ENCODE measurements at places on chromosomes 12 and 14. TPM values are rescaled to one million over a fixed set of nuclear protein-coding genes. Genes with fewer than 3 reads are reported as not detected.

ATL1 gene
- 8.1 TPM for polyA plus RNA-seq

ZBTB39 gene
- polyA plus RNA-seq, result 1.5 TPM

TAS2R10 gene
- polyA plus RNA-seq, result not detected

CMA1 gene
- not detected for polyA plus RNA-seq

CLEC1A gene
- polyA plus RNA-seq, result not detected

KRT3 gene
- not detected for polyA plus RNA-seq

GALNT6 gene
- polyA plus RNA-seq, result 12.3 TPM

FGF23 gene
- polyA plus RNA-seq, result not detected

PLCZ1 gene
- polyA plus RNA-seq, result not detected

KRT80 gene
- not detected for polyA plus RNA-seq

SMCO2 gene
- not detected for polyA plus RNA-seq

ITPK1 gene
- polyA plus RNA-seq, result 39.7 TPM

TAS2R43 gene
- polyA plus RNA-seq, result not detected

KCNMB4 gene
- 1.0 TPM for polyA plus RNA-seq

NELL2 gene
- 3.8 TPM for polyA plus RNA-seq

PTHLH gene
- polyA plus RNA-seq, result 2.3 TPM

LIMA1 gene
- 35.9 TPM for polyA plus RNA-seq

CDK17 gene
- polyA plus RNA-seq, result 13.9 TPM

KRT75 gene
- not detected for polyA plus RNA-seq

IFI27 gene
- polyA plus RNA-seq, result 42.4 TPM

EMP1 gene
- polyA plus RNA-seq, result 39.4 TPM

- DNase-seq, result no peak
Measured at GRCh38 chr14:22400655-22401259, 188.3 kb downstream of the DAD1 start.

- no peak for DNase-seq
Measured at GRCh38 chr14:24255438-24255837, 7.5 kb downstream of the TGM1 start.

DNA sequence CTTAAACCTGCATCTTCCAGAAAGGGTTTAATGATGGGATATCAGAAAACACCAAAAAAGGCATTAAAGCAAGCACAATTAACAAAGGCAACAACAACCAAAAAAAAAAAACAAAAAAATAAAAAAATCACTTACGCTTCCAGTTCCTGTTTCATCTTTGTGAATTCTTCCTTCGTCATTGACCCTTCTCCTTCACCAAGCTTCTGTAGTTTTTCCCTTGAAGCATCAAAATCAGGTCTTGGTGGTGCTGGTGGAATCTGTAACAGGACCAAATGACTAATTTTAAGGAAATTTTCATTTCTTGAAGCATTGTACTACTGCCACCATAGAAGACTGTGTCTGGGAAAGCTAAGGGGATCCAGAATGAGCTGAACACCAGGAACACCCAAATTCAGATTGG, 24.5 kb downstream of the SNX6 start:
- DNase-seq, result no peak

GRCh38 chr12:92977326-92977725, 48.2 kb upstream of the EEA1 start:
- DNase-seq, result no peak

GRCh38 chr12:53418221-53418620, 5.4 kb upstream of the AMHR2 start:
- DNase-seq, result no peak

- DNase-seq, result no peak
Measured at GRCh38 chr12:11949738-11950411, 120.9 kb upstream of the BCL2L14 start.

DNA sequence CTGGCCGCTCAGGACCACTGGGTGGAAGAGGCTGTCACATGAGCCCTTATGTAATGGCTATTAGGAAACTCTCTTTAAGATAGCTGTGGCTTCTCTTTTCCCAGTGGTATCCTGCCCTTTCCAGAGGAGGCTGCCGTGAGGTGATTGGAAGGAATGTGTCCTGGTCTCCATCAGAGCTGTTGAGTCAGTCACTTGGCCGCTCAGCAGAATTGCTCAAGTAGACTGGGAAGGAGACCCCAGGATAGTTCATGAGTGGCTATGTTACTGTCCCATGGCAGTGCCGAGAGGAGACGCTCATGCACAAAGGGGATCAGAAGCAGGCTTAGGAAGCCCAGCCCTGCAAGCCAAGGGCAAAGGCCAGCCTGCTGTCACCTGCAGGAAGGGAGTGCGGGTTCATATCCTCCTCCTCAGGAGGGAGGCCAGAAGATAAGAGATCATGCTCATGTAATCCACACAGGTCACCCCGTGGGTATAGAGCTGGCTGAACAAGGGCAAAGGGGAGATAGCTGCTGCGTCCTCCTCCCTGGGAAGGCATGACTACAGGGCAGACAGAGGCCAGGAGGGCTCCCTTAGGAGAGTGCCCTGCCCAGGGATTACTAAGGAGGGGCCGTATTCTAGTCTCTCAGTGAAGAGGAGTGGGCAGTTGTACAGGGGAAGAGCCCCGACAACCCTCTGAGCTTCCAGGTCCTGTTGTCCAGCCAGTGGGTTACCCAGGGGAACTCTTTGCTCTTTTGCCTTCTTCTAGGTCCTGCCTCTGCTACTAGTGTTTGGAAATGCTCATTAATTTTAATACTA, 137.0 kb upstream of the MAX start:
- DNase-seq, result no peak

GRCh38 chr12:78146365-78146772, 315.7 kb downstream of the NAV3 start:
- no peak for DNase-seq

- no peak for DNase-seq
Measured at GRCh38 chr14:58918066-58918738, 270.3 kb upstream of the DAAM1 start.

DNA sequence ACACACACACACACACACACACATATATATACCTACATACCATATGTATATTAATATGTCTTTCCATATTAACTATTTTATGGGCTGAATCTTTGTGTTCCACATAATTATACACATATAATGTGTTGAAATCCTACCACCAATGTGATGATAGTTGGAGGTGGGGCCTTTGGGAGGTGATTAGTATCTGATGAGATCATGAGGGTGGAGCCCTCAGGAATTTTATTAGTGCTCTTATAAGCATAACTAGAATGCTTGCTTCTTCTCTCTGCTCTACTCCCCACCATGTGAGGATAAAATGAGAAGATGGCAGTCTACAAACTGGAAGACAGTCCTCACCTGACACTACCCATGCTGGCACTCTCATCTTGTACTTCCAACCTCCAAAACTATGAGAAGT, 1193.5 kb upstream of the FLRT2 start:
- DNase-seq, result no peak

GRCh38 chr12:67633708-67634107, 14.8 kb upstream of the DYRK2 start:
- no peak for DNase-seq

DNA sequence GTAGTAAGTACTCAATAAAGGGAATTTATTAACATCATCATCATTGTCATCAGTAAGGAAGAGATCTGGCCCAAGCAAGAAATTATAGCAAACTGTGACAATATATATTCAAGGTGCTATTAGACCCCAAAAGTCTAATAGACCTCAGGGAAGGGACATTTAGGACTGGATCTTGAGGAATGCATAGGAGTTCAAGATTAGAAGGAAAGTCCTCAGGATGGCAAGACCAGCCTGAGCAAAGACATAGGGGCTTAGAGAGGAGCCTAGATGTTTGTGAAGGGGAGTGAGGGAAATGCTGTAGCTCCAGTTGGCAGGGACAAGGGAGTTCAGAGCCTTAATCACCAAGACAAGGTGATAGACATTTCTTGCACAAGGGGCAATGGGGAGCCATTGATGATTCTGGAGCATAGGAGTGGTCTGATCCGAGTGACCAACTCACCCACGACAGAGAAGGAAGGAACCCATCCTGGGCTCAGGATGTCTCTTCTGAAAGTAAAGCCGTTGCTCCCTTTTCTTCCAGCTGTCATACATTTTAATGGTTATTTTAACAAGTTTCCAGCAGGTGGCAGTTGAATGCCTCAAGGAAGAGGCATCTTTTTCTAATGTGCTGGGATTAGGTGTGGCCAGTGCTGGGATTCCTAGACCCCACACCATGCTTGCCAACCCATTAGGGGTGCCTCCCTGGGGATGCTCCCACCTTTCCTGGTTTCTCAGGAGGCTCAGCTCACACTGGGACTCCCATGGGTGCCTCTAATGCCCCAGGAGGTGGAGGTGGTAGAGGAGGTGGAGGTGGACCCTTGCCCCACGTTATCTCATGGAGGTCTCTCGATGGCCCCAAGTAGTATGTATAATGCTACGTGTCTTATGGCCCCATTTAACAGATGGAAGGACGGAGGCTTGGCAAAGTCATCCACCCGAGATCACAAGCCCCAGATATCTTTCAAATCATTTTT, 37.8 kb downstream of the PHETA1 start:
- no peak for DNase-seq

DNA sequence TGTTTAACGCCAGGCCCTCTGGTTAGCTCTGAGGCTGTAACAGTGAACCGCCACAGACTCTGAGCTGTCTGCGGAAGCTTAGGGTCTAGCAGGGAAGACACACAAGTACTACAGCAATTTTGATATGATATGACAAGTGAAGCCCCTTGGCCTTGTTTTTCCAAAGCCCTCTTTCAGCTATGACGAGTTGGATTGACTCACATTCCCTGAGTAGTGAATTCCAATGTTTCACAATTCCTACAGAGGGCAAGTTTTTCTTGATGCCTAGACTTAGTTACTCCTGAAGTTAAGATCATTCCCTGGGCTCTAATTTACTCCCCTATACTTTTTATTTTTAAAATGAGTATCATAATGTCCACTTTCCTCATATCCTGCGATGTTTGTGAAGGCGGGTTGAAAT, 53.3 kb upstream of the CISTR start:
- DNase-seq, result no peak

DNA sequence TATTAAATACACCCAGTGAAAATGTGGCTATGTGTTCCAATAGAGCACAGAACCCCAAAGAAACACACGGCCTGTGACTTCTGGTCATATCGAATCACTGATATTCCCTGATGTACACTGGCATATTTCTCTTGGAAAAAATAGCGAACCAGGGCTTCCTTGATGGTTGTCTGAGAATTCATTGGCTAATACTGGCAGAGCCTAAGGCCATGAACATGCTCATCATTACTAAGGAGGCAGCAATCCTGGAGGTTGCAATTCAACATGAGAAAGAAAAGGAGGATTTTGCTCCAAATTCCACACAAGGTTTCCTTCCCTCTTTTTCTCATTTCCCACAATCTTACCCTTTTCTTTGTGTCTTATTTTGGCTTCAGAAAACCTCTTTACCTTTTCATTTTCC, 212.9 kb upstream of the HMGA2 start:
- no peak for DNase-seq
